Activated T-cell treated with anti-CD3 and anti-CD28 coated beads, Interleukin-2, amount 50 U/mL, for 48 hours (primary cell): ENCODE measurements at places on chromosomes 6 and 20.

- DNase-seq = no peak
Observed at GRCh38 chr20:1866834-1867233, 28.4 kb upstream of the SIRPA start.

DNA sequence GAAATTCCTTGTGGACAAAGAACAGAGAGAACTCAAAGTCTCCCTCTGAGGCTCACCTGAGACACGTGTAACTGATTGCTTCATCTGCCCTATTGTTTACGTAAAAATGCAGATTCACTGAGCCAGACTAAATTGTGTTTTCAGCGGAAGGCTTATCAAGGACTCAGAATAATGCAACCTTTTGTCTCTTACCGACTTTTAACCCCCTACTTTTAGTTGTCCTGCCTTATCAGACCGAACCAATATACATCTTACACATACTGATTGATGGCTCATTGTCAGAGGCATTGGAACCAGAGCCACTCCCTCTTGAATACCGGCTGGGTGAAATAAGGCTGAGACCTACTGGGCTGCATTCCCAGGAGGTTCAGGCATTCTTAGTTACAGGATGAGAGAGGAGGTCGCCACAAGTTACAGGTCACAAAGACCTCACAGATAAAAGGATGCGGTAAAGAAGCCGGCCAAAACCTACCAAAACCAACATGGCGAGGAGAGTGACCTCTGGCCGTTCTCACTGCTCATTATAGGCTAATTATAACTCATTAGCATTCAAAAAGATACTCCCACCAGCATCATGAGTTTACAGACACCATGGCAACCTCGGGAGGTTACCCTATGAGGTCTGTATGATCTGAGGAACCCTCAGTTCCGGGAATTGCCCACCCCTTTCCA is 95.5 kb upstream of the ZNF184 start:
- no peak for DNase-seq

DNA sequence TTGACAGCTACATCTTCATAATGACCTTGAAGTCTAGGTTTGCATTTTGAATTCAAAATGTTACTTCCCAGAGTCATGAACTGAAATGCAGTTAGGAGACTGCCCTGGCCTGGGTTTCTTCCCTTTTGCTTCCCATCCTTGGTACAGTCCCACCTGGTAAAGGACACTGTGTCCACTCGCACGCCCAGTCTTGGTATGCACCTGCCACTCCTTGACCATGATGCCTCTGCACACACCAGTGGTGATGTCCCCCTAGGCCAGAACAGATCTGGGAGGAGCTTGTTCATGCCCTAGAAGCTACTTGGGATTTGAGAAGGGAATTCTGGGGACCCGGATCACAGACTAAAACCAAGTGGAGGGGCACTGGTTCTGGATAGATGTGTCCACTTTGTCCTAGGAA is 3.6 kb downstream of the PPP1R14C start:
- no peak for DNase-seq

DNA sequence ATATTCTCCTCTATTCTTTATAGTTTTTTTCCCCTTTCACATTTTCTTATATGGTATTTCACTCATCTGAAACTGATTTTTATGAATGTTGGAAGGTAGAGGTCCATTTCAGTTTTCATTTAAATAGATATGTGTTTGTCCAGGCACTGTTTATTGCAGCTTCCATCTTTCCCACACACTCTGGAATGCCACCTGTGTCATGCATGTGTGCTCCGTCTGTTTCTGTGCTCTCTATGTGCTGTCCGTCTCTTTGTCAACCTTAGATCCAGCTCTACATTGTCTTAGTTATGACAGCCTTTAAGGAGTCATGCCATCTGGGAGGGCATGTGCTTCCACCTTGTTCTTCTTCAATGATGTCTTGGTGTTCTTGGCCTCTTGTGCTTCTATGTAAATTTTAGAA is 36.4 kb upstream of the RREB1 start:
- DNase-seq = no peak

DNA sequence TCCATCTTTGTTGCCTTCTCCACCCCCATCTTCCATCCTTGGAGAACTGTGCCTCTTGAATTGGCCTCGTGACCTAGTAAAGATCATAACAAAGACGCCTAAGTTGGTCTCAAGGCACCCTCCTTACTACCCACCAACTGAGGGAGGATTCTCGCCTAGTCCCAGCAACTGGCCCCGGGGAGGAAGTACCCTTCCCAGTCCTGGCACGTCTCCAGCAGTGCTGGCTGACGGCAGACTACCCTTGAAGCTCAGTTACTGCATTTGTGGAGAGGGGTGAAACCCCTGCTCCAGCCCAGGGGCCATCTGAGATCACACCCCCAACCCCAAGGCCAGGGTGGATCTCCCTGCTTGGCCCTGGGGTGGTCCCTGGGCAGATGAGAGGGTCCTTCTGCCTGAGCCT is 2.1 kb upstream of the OSBPL2 start:
- no peak for DNase-seq

DNA sequence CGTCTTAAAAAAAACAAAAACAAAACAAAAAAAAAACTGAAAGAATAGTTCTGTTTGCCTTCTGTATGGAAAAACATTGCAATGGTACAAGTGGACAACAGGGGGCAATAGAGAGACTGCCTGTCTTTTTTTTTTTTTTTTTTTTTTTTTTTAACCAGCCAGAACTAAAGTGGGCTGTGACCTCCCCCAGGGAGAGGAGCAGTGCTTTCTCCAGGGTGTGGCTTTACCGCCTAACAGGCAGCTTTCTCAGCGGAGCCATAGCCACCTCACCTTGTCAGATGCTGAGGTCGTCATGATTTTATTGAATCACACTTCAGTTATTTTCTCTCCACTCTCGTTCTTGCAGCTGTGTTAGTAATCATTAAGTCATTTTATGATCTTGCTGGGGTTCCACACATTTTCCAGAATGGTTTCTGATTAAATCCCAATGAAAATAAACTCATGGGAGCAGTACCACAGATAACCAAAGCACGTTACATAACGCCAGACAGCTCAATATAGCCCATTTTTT is 78.4 kb downstream of the GMPR start:
- peak; percentile 36 for DNase-seq

GRCh38 chr20:51486197-51487005 is 56.1 kb downstream of the NFATC2 start:
- DNase-seq = no peak

DNA sequence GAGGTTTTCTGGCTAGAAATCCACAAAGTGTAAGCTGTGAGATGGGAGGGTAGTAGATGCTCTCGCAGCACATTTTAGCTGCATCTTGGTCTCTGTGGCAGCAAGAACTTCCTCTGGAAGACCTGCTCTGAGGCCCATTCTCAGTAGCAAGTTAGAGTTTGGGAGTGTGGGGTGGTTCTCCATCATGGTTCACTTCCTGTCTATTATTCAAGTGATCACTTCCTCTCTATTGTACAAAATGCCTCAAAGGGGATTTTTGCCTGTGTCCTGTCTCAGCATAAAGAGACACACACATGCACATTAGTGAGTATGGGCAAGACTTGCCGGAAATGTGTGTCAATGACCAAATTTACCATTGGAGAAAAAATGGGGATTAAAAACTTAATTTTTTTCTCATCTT is 42.5 kb downstream of the LYRM2 start:
- no peak for DNase-seq

- DNase-seq = no peak
Observed at GRCh38 chr6:166954118-166954713, 2.1 kb downstream of the RNASET2 start.

DNA sequence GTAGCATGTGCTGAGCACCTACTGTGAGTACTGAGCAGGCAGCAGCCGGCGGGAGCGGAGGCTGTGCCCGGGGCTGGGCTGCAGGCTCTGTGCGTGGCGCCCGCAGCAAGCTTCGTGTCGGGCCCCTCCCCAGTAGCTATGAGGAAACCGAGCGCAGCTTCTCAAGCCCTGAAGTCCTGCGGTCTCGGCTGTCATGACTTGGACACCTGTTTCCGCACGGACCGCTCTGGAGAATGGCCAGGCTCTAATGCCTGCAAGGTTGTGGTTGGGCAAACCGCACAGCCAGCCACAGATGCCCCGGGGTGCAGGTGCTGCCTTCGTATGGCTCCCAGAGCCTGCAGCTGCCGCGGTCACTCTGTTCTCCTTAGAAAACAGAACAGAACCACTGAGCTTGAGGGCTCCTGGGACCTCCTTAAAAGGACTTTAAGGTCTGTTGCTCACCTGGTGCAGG is 33.7 kb downstream of the PYGB start:
- DNase-seq = no peak

- DNase-seq = no peak
Observed at GRCh38 chr6:131379948-131380347, 193.1 kb upstream of the ARG1 start.

GRCh38 chr6:111958534-111958933 is 85.3 kb upstream of the FYN start:
- DNase-seq = no peak

GRCh38 chr6:150603176-150603575 is 3.5 kb downstream of the PLEKHG1 start:
- DNase-seq = no peak

- DNase-seq = no peak
Observed at GRCh38 chr6:35024551-35025054, 116.5 kb downstream of the TCP11 start.

- DNase-seq = no peak
Observed at GRCh38 chr20:51665543-51666118, 102.6 kb downstream of the ATP9A start.
